Renal cortical epithelial cell (primary cell): ENCODE measurements at places on chromosomes 1 and 21. TPM values are rescaled to one million over a fixed set of nuclear protein-coding genes. Genes with fewer than 3 reads are reported as not detected.

Gene AKT3
- total RNA-seq: 32.3 and 53.2 TPM in 2 replicates

Gene CLSTN1
- total RNA-seq: 92.9 and 178 TPM in 2 replicates

Gene GPR25
- total RNA-seq: 0.10 TPM in 1 of 2 replicates, not detected in the other

Gene TIAM1
- total RNA-seq: 5.9 and 7.6 TPM in 2 replicates
